SW480 (cell line): ENCODE measurements at places on chromosomes 12 and 14.

DNA sequence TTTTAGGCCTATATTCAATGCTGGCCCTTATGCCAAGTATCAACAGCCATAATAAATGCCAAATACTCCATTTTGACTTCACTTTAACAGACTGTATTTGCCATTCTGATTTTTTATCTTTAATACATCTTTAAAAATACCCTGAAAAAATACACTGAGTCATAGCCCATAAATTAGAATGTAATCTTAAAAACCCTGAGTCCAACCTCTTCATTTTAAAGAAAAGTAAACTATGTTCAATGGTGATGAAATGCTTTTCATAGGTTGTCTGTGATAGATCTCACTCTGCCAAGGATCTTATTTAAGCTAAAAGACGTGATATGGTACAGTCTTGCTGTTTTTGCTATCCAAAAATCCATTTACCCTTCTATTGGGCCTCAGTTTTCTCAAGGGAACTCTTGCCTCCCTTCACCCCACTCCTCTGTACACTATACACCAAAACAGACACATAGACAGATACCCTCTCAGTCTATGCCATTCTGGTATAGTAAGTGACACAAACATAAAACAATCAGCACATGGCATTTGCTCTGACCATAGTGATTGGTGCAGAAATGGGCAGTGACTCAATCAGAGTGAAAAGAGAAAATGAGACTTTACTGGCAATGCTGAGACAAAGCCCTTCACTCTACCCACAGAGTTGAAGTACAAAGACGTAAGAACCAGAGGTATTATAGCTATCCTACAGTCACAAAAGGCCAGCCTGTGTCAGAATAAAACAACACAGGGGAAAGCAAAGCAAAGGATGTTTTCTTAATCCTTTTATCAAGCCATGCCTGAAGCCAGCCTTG, 49.1 kb downstream of the BTG1 start:
- DNase-seq, result no peak

DNA sequence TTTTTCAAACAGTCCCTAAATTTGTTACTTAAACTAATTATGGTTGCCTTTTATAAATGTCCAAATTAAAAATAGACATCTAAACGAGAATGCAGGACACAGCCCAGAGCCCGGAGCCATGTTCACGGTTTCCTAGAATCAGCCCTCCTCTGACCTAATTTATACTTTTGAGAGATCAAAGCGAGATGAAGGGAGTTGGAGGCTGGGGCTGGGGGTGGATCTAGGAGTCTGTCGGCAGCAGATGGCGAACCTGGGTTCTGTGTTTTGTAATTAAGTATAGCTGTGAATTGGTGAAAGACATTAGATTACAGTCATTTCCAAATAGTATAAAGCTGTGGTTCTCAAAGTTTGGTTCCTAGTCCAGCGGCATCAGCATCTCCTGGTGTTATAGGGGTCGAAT, 210.1 kb downstream of the SLC41A2 start:
- no peak for DNase-seq

- peak; percentile 50 for DNase-seq
These were observed 226.3 kb upstream of the NOS1 start for GRCh38 chr12:117587631-117588287.

- no peak for DNase-seq
These were observed 170.7 kb downstream of the PPFIA2 start for GRCh38 chr12:81588235-81589008.
